Fibroblast of upper back skin (primary cell): ENCODE measurements at places on chromosomes 1 and 21.

- no peak for DNase-seq
Observed at GRCh38 chr1:164667001-164667400, 108.0 kb downstream of the PBX1 start.

- DNase-seq: peak; percentile 22
Observed at GRCh38 chr1:193143285-193143684, 21.5 kb downstream of the CDC73 start.

GRCh38 chr1:93908394-93909145 is 660 bp downstream of the GCLM start:
- DNase-seq: no peak

- no peak for DNase-seq
Observed at GRCh38 chr1:182430263-182431068, 19.5 kb upstream of the RGSL1 start.

DNA sequence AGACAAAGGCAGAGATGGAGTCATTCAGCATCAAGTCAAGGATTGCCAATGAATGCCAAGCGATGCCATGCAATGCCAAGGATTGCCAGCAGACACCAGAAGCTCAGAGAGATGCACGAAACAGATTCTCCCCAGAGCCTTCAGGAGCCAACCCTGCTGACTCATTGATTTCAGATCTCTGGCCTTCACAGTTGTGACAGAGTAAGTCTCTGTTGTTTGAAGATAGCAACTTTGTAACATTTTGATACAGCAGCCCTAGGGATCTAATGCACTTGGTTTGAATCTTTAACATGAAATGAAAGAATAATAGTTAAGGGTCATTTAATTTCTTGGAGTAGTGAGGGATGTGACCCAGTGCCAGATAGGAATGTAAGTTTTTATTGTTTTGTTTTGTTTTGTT is 287.4 kb upstream of the RUNX1 start:
- no peak for DNase-seq

GRCh38 chr1:116356673-116357072 is 16.4 kb upstream of the ATP1A1 start:
- peak; percentile 34 for DNase-seq
